Activated naive CD8-positive, alpha-beta T cell treated with anti-CD3 and anti-CD28 coated beads, Interleukin-2, amount 50 U/mL, for 24 hours (primary cell): ENCODE measurements at places on chromosomes 11 and 22.

DNA sequence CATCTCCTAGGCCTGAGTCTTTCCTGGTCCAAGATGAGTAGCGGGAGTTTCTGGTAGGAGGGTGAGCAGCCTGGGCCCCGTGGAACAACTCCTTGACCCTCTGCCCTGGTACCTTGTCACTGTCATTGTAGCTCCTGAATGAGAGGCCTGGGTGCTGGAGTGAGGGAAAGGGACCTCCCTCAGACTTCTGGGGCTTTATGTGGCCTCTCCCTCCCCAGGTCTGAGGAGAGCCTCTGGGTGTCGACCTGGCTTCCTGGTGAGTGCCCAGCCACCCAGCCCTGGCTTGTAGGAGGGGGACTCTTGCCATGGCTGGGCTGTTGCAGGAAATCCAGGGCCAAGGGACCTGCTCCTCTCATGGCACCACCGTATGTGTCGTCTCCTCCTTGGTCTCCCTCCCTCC, 3.9 kb downstream of the P2RY2 start:
- no peak for DNase-seq

DNA sequence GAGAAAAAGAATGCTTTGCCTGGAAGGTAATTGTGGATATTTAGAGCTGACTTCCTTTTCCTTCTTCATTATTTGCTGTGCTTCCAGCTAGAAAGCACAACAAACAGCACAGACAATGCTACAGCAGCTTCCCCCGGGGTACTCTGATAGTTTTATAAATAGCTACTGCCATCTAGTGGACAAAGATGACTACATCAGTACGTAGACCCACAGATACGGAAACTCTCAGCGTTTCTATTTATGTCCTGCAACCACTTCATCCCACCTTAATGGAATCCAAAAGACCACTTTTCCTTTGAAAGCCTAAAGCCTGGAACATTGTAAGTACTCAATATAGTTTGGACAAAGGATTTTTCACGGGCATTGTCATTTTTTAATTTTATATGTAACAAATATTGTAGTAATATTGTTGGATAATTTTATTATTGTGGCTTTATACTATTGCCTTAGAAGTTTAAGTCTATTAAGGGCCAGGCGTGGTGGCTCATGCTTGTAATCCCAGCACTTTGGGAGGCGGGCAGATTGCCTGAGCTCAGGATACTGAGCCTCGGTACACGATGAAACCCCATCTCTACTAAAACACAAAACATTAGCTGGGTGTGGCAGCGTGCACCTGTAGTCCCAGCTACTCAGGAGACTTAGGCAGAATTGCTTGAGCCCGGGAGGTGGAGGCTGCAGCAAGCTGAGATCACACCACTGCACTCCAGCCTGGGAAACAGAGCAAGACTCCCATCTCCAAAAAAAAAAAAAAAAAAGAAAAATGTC, 7.5 kb downstream of the HSPA8 start:
- no peak for DNase-seq

GRCh38 chr11:19444231-19444630, 203.5 kb upstream of the E2F8 start:
- no peak for DNase-seq

GRCh38 chr11:67436459-67437081, 912 bp downstream of the PTPRCAP start:
- peak; percentile 87 for DNase-seq

- no peak for DNase-seq
Observed at GRCh38 chr11:86537541-86538222, 134.7 kb downstream of the ME3 start.

GRCh38 chr11:109552376-109552775, 130.4 kb downstream of the C11orf87 start:
- DNase-seq: no peak

DNA sequence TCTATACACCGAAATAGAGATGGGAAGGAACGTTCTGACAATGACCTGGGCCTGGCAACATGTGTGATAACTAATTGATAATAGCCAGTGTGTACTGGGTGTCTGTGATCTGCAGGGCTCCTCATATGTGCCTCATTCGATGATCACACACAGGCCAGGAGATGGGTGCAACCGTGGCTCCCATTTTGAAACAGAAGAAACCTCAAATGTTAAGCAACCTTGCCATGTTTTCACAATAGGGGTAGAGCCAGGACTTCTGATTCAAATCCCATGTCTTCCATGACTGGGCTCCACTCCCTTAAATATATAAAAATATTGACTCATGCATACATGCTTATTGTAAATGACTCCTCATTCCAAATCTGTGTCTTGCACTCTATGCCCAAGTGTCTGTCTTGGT, 11.1 kb downstream of the APOL3 start:
- DNase-seq: no peak

GRCh38 chr11:128323381-128323780, 264.0 kb downstream of the ETS1 start:
- DNase-seq: no peak
